ENCODE measurements at places on chromosomes 11 and 22.

- DNase-seq, result no peak
Observed at GRCh38 chr11:34044664-34045485, 6.7 kb upstream of the CAPRIN1 start.

DNA sequence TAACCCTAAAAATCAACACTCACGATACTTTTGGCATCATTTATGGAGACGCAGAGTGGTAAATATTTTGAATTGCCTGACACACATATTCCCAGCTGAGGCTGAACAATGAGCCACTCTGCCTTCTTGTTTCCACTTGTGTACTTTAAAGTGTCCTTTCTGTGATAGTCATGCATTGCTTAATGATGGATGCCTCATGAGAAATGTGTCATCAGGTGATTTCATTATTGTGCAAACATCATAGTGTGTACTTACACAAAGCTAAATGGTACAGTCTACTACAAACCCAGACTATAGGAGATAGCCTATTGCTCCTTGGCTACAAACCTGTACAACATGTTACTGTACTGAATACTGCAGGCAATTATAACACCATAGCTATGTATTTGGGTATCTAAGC, 44.2 kb downstream of the MRE11 start:
- DNase-seq, result no peak

GRCh38 chr11:26847459-26847858, 125.6 kb upstream of the SLC5A12 start:
- DNase-seq, result no peak

DNA sequence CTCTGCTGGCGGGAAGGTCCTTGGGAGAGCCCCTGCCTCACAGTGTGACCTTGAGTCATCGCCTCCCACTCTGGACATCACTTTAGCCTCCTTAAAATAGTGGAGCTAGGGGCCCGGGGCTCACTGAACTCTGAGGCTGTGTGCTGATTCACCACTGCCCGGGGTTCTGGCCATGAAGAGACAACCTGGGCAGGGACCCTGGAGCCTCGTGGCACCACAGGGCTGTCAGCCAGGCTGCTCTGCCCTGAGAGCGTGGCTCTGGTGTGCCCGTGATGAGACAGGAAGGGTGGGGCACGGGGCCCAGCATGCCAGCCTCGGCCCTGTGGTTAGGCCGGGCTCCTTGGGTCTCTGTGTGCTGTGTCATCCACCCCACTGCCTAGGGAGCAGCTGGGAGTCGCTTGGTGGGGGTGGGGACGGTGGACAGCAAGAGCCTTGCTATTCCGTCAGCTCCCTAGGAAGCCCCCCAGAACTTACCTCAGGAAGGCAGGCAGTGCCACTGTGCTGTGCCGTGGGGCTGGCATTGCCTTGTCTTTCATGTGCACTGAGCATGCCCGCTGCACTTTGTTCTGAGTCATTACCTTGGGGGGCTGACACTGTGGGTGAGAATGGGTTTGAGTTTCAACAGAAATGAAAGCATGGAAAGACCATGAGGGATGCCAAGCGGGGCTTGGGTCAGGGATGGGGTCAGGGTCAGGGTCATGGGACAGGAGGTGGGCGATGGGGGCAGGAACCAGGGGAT, 31.7 kb downstream of the TPCN2 start:
- DNase-seq, result no peak

GRCh38 chr11:64176751-64177150, 9.2 kb upstream of the STIP1 start:
- DNase-seq, result no peak

DNA sequence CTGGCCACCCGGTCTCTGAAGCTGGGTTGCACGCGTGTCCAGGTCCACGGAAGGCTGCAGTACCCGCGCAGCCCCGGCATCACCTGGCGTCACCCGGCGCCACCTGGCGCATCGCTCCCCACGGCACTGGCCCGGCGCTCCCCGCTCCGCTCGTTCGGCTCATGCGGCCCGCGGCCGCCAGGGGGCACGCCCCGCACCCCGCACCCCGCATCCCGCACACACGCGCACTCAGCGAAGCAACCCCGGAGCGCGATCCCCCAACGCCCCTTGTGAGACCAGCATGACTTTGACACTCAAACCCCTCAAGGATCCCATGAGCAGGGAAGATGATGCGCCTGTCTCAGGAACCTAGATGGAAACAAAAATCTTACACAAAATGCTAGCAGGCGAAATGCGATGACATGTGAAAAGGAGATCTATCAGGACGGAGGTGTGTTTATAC, 11.9 kb downstream of the B3GNT6 start:
- DNase-seq, result no peak

DNA sequence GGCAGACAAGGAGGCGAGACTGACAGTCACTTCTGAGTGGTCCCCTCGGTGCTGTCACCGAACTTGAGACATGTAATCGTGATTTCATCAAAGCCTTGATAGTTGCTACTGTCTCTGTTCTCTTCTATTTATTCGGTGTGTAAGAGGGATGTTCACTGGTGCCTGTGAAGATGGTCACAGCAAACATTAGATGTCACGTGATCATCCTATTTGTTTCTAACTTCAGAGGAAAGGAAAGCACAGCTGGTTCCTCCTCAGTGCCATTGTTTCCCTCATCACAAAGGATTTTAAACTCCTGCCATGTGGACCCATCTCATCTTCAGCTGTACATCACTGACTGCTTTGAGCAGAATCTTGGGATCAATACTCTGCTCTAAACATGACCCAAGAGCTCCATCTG, 73.1 kb upstream of the CLMP start:
- no peak for DNase-seq

DNA sequence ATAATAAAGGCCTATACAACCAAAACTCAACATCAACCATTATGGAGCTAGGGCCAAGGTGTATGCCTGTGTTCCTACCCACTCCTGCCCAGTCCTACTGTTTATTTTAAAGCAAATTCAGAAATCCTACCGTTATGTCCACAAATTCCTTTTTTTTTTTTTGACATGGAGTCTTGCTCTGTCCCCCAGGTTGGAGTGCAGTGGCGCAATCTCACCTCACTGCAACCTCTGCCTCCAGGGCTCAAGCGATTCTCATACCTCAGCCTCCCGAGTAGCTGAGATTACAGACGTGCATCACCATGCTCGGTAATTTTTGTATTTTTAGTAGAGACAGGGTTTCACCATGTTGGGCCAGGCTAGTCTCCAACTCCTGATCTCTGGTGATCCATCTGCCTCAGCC, 3.1 kb upstream of the CPT1A start:
- DNase-seq, result no peak

GRCh38 chr11:69366591-69366990, 72.6 kb downstream of the MYEOV start:
- no peak for DNase-seq

DNA sequence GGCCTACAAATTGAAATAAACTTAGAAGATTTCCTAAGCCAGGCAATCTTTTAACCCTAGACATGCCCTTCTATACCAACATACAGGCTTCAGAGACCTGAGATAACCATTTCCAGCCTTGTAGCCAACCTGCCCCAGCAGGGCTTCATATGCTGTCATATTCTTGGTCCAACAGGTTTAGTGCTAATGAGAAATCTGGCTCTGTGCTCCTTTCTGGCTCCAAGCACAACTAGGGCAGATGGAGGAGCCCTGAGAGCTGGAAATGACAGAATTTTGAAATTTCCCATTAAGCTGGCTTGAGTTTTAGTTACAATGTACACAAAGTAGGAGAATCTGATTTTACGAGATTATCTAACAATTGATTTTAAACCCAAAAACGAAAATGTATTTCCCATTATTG, 323.0 kb upstream of the CCDC90B start:
- DNase-seq, result no peak

GRCh38 chr11:128022007-128022368, 565.4 kb downstream of the ETS1 start:
- DNase-seq, result no peak

DNA sequence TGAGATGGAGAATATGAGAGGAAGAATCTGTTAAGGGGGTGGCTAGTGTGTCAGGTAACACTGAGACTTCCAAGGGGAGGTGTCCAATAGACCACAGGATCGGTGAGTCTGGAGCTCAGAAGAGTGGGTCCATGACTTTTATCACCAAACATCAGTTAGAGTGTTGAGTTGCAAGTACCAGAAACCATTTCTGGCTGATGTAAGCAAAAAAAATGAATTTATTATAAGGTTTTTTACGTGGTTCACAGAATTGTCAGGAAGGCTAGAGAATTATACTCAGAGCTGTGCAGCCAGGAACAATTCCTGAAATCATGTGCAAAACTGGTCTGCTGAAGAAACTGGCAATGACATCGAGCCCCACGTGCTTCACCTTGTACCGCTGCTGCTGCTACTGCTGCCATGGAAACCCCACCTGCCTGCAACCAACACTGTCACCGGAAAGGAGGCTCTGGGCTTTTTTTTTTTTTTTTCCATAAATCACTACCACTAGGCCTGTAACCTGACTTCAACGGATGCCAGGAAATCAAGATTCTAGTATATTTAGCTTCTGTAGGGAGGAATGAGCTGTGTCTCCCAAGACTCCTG, 16.6 kb upstream of the STK33 start:
- DNase-seq, result no peak

DNA sequence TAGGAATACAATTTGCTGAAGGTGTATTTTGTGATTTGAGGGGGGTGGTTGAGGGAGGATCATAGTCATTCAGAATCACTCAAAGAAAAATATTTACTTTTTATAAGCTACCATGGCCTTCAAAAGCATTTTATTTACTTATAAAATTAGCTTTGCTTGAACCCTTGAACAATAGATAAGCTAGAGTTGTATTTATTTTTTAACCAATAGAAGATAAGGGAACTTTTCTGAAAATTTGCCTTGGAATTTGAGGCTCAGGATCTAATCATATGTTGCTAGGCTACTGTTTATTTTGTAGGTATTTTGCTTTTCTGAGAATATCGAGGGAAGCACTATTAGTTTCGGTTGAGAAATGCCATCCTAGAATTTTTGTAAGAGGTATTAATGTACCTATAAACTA, 82.1 kb downstream of the EMSY start:
- no peak for DNase-seq

DNA sequence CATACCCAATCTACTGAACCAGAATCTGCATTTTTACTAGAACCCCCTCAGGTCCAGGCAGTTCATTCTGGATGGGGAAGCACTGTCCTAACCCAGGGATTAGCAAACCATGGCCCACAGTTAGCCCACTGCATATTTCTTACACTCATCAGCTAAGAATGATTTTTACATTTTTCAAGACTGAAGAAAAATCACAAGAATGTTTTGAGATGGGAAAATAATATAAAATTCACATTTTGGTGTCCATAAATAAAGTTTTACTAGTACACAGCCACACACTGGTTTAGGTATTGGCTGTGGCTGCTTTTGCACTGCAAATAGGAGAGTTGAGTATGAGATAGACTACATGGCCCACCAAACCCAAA, 59.4 kb downstream of the PPFIBP2 start:
- no peak for DNase-seq

DNA sequence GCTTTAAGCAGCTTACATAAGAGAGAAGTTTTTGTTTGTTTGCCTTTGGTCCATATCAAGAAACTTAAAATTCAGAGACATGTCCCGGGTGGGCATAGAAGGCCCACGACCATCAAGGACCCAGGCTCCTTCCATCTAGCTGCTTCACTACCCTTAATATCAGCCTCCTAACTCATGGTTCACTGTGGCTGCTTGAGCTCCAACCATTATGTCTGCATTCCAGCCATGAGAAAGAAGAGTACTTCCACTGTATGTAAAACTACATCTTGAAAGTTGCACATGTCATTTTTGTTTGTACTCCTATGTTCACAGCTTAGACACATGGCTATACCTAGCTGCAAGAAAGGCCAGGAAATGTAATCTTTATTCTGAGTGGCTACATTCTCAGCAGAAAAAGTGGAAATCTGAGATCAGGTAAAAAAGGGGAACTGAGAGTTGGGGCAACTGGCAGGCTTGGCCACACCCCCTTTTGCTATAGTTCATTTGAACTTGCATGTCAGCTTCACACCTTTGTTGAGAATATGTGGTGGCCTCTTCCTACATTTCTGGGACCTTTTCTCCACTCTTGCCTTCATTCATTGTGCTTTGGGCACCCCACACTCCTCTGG, 81.3 kb upstream of the TP53I11 start:
- DNase-seq, result no peak

- DNase-seq, result no peak
Observed at GRCh38 chr11:102783016-102783415, 2.6 kb upstream of the MMP10 start.

DNA sequence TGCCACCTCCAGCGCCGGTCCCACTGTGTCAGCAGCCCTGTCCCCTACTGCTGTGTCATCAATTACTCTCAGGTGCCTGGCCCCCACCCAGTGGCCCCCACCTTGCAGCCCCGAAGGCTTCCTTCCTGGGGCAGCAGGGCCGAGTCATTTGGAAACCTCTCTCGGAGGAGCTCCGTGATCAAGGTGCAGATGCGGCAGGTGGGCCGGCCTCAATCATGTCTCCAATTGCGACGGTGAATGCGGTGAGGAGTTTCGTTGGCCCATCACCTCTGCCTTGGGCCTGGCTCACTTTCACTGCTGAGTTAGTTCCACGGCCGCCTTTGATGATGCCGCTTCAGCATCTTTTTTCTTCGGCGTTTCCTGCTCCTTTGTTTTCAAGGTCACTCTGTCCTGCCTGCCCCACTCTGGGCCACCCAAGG, 11.3 kb upstream of the CXCR5 start:
- DNase-seq, result peak; percentile 42

DNA sequence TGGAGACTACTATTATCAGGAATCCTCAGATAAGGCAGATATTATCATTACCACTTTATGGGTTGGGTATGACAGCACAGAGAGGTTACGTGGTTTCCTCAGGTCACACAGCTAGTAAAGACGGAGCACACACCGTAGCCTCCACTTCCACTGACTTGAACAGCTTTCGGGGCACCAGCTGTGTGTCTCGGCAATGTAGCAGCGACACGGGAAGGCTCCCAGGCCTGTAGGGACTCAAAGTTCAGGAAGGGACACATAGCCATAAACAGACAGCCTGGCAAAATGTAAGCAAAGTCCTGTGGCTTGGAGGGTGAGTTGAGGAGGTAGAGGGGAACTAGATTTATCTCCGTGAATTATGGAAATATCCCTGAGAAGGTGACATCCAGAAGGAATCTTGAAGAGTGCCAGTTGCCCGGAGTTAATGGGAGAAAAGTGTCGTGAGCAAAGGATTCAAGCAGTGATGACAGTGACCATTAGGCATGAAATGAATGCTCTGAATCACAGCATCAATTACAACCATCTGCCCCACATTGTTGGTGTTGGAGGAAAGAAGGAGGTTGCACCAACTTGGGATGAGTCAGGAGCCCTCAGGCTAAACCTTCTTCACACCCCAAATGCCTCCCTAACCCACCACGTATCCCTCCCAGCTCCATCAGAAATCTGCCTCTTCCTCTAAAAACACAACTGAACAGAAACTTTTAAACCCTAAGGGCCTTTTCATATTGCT, 106.7 kb upstream of the ASPHD2 start:
- no peak for DNase-seq

Data from activated CD4-positive, CD25-positive, alpha-beta regulatory T cell treated with anti-CD3 and anti-CD28 coated beads, Interleukin-2, amount 50 U/mL, for 16 hours (primary cell).